ENCODE measurements at places on chromosomes 7 and 10.

DNA sequence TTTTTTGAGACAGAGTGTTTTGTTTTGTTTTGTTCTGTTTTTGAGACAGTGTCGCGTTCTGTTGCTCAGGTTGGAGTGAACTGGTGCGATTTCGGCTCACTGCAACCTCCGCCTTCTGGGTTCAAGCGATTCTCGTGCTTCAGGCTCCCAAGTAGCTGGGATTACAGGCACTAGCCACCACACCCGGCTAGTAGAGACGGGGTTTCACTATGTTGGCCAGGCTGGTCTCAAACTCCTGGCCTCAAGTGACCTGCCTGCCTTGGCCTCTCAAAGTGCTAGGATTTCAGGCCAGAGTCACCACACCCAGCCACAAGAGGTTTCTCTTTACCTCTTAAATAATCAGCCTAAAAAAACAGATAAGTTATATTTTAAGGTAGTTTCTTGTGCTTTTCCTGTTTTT, 8.7 kb upstream of the ARHGAP12 start:
- DNase-seq = no peak

- DNase-seq = no peak
Measured at GRCh38 chr7:105881439-105881838, 5.0 kb upstream of the ATXN7L1 start.

- peak; percentile 92 for DNase-seq
Measured at GRCh38 chr10:125160856-125161706, 718 bp upstream of the CTBP2 start.

DNA sequence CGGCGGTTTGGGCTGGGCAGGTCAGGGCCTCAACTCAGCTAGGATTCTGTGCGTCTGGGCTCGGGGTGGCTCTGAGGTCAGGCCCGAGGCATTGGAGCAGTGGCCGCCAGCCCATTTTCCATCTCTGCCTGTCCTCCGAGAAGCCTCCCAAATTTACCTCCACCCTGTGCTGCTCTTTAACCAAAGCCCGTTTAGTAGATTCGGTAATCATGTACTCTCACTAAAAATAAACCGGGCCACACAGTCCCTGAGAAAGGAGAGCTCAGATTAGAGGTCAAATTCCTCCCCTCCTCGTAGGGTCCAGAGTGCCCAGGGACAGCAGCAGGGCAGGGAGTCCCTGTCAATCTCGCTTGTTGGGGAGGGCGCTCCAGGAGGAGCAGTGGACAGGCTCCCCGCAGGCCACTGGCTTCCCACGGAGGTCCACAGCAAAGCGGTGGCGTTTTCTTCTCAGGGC, 88.7 kb upstream of the CHST15 start:
- DNase-seq = no peak

DNA sequence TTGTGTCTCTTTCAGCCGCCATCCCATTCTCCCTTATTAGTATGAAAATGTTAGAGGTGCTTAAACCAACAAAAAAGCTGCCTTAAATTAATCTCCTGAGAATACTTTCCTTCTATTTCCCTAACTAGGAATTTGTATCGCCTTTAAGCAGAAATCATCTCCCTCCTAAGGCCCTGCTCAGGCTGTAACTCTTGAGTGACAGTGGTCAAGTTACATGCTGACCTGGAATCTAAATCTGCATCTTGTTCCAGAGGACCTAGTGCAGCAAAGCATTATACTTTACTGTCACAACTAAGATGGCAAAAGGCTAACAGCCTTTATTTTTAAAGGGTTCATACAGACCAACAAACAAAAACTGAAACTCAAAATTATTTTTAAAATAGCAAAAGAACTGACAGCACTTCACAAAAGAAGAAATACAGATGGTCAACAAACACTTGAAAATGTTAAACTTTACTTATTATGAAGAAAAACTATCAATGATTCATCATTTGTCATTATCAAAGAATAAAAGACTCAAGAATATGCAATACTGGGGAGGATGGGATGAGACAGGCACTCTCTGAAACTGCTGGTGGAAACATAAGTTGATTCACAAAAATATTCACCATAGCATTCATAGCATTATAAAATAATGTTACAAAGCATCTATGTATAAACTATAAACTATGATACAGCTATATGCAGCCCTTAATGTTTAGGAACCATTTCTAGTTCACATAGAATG, 11.0 kb downstream of the CYREN start:
- DNase-seq = no peak

DNA sequence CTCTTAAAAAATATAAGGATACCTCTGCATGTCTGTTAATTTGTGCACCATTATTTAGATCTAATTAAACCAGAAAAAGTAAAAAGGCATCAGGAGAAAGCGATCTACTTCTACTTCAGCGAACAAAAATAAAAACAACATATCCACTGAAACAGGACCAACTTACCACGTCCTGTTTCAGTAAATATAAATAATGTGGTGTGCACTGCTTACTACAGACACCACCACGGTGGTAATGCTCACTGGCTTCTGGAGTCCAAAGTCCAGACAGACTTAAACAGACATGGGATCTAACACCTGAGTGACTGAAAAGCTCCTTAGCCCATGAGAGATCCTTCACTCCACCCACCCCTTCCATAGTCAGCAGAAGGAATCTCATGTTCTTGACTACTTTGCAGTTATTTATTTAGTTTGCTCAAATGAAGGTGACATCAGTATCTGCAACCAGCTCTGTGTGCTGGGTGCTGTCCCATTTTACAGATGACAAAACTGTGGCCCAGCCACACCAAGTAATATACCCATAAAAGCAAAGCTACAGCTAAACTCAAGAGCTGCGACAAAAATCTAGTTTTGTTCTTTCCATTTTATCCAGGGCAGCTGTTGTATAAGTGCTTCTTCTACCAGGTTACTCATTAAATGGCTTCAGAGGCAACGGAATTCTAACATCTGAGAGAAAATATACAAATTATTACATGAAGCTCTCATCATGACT, 62.1 kb upstream of the NCAPG2 start:
- DNase-seq = no peak

All from fibroblast of skin of right quadriceps (primary cell).